ENCODE measurements at places on chromosomes 16 and 17.

DNA sequence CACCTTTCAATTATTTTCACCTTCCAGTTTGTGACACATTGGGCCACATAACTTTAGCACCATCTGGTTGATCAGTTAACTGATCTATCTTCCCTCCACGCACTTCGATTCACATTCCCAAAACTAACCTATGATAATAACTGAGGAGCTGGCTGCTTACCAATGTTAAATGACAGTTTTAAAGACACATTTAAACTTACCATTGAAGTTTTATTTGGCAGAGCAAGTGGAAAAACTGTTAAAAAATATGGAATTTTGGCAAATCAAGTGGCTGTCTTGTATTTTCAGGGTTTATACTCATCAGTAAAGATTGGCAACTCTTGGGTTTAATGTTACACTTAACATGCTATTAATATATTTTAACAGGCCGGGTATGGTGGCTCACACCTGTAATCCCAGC, 5.4 kb upstream of the APOH start:
- no peak for DNase-seq

DNA sequence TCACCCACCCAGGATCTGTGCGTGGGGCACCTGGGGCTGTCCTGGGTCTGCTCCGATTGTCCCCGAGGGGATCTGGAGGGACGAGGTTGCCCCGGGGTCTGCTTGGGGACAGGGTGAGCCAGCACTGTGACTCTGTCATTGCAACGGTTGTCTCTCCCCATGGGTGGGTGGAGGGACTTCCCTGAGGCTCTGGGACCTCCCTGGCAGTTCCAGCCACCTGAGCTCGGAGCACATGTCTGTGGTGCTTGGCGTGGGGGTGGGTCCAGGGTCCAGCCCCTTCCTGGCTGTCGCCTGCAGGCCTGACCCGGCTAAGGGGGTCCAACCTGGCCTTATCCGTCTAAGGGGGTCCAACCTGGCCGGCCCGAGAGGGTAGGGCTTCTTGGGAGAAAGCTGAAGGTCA, 8.5 kb upstream of the CBFA2T3 start:
- no peak for DNase-seq

GRCh38 chr17:70368011-70368410, 198.7 kb downstream of the KCNJ2 start:
- no peak for DNase-seq

DNA sequence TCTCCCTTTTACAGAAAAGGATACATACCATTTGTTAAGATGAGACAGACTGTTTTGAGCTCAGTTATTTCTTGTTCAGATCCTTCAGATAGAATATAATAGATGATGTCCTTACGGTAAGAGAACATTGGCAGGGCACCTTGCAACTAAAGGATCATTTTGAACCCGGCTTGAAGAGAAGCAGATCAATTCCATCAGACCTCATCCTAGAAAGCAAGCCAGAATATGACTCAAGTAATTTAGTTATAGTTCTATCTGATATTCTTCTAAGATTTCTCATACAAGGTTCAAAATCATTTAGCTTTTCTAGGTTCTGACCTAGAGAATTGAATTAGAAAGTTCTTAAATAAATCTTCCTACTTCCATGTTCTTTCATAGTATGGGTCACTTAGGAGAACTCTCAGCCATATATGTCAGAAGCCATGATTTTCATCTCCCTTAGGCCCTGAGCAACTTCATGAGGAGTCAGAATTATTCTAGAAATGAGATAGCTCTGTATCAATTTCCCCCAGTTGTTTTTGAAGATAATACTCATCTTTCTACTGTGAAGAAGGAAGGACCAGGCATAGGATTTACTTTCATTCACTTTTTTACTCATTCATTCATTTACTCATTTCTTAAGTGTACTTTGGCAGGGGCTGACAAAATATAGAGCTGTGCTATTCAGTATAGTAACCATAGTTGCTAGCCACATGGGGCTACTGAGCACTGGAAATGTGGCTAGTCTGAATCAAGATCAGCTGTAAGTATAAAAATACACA, 2.5 kb upstream of the CMTM1 start:
- no peak for DNase-seq

GRCh38 chr17:27446569-27447301, 9.5 kb upstream of the KSR1 start:
- no peak for DNase-seq

GRCh38 chr17:35889818-35890773, 9.9 kb upstream of the CCL5 start:
- no peak for DNase-seq

Measured in renal cortex interstitium (tissue), 15 donors.